ENCODE measurements at places on chromosomes 2 and 18. TPM values are rescaled to one million over a fixed set of nuclear protein-coding genes. Genes with fewer than 3 reads are reported as not detected.

The LOXHD1 gene
- total RNA-seq: not detected

The NAT8 gene
- not detected for total RNA-seq

The CDCA7 gene
- total RNA-seq: 14.9 TPM

The TMEFF2 gene
- not detected for total RNA-seq

The STPG4 gene
- 1.2 TPM for total RNA-seq

The EFEMP1 gene
- 37.8 TPM for total RNA-seq

The ABCG5 gene
- total RNA-seq: not detected

The GPR75 gene
- total RNA-seq: 1.8 TPM

The GREB1L gene
- total RNA-seq: 1.2 TPM

The ERMN gene
- not detected for total RNA-seq

The KCNG2 gene
- total RNA-seq: 1.2 TPM

The CIB4 gene
- not detected for total RNA-seq

The SCYGR4 gene
- not detected for total RNA-seq

The SRD5A2 gene
- total RNA-seq: not detected

The CHRNG gene
- total RNA-seq: not detected

The PPM1G gene
- 100 TPM for total RNA-seq

The KLHL14 gene
- total RNA-seq: not detected

The LDLRAD4 gene
- total RNA-seq: not detected

The GGCX gene
- total RNA-seq: 91.3 TPM

The HOXD13 gene
- 0.53 TPM for total RNA-seq

The SLC8A1 gene
- 17.9 TPM for total RNA-seq

The NAB1 gene
- 20.0 TPM for total RNA-seq

The SELENOI gene
- 14.7 TPM for total RNA-seq

The NEDD4L gene
- 25.1 TPM for total RNA-seq

The HOXD1 gene
- total RNA-seq: not detected

The PLB1 gene
- total RNA-seq: 1.9 TPM

The MAPRE3 gene
- 4.3 TPM for total RNA-seq

The GCG gene
- total RNA-seq: not detected

The POMC gene
- 4.3 TPM for total RNA-seq

The ERICH2 gene
- not detected for total RNA-seq

The FSHR gene
- not detected for total RNA-seq

The ALPI gene
- not detected for total RNA-seq

The CPO gene
- not detected for total RNA-seq

The IL18R1 gene
- 0.53 TPM for total RNA-seq

The CRYBA2 gene
- total RNA-seq: not detected

The TTC21B gene
- 7.8 TPM for total RNA-seq
